ENCODE measurements at places on chromosomes 7 and 10.

GRCh38 chr7:84722086-84722485, 464.8 kb downstream of the SEMA3D start:
- DNase-seq, result no peak

DNA sequence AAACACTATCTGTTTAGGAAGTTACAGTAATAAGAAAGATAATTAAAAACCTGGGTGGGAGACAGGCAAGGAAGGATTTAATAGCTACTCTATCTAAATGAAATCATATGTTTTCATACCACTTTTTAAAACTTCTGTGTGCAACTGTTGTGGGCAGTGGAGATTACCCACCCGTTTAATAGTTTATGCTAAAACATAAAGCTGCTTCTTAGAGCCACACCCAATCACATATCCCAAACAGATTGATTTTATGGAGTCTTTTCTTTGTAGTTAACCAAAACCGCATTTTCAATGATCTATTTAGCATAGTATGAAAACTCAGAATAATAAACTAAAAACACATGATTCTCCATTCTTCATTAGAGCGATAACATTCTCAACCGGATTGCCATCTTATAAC, 304.1 kb downstream of the AGMO start:
- no peak for DNase-seq

GRCh38 chr7:74199551-74200355, 10.1 kb upstream of the LAT2 start:
- DNase-seq, result no peak

DNA sequence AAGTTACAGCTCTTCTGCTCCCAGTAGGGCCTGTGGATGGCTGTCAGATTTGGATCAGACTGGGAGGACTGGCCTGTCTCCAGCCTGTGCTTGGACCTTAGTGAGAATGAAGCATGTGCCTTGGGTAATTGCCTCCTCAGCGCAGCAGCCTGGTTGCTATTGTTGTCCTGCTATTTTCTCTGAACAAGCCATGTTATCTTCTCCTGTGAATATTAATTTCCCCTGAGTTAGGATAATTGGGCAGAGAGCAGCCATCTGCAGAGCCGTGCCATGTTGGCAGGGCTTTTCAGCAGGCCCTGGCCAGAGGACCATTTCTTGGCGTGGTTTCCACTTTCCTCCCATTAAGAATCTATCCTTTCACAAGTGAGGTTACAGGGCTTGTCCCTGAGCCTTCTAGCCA, 497.3 kb downstream of the SORCS3 start:
- DNase-seq, result no peak

- DNase-seq, result no peak
Measured at GRCh38 chr7:101598986-101599771, 29.9 kb downstream of the MYL10 start.

DNA sequence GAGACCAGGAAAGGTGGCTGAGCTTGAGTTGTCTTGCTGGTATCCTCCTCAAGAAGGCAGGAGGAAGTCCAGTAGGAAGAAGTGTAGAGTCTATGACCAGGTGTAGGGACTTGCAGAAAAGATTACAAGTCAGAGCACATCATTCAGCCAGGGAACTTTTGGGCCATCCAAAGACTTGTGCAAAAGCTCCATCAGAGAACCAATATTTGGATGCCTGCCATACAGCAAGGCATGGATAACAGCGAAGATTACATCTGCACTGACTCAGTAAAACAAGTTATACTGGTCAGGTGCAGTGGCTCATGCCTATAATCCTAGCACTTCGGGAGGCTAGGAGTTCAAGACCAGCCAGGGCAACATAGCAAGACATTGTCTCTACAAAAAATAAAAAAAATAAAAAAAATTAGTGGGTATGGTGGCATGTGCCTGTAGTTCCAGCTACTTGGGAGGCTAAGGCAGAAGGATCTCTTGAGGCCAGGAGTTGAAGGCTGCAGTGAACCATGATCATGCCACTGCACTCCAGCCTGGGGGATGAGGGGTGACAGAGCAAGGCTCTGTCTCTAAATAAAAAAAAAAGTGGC, 13.2 kb upstream of the NMT2 start:
- DNase-seq, result no peak

DNA sequence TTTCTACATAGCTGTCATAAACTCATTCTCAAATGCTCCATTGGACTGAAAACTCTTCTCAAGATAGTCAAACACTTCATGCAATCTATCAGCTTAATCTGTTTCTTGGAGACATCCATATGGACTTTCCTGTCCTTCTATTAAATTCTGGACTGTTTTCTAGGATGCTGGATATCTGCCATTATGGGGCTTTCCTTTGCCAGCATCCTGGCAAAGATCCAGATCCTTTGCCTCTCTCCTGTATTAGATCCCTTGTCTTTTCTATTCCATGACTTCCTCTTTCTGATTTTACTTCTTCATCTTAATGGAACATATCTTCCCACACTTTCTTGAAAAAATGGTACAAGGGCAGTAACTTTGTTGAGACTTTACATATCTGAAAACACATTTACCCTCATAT, 35.9 kb upstream of the SKAP2 start:
- no peak for DNase-seq

GRCh38 chr10:5574642-5575131, 49.9 kb downstream of the CALML3 start:
- DNase-seq, result no peak

DNA sequence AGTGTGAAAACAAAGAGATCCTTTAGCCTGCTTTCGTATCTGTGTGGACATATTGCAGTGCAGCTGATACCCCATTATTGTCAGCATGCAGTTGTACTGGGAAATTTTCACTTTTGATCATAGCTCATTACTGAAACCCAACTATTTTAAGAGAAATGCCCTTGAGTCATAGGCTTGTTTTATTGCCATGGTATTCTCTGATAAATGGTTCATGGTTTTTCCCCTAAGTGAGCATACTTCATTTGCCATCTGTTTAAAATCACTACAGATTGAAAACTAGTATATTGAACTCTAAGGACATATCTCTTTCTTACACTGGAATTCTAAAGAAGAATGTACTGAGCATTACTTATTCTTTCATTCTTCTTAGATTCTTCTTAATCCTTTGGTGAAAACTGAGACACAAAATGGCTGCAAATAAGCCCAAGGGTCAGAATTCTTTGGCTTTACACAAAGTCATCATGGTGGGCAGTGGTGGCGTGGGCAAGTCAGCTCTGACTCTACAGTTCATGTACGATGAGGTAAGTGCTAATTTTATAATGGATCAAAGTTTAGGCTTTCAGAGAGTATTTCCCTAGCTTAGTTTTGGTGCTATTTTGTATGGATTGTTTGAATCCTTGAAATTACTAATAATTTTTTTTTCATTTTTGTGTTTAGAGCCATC, 63.0 kb downstream of the RALA start:
- DNase-seq, result no peak

DNA sequence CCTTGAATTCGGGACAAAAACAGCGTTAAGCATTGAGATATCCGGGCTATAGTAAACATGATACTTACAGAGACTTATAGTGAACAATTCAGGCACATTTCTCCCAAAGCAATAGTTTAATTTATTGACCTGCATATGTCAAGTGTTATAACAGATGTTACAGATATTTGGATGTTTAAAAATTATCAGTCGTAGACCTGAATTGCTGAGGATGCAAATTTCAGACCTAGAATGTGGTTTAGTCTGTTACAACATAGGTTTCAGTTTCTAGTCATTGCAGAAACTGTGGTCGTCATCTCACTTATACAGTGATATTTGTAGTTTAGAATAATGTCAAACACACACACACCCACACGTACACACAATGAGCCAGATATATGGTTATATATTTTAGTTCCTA, 85.2 kb downstream of the VTI1A start:
- DNase-seq, result no peak

DNA sequence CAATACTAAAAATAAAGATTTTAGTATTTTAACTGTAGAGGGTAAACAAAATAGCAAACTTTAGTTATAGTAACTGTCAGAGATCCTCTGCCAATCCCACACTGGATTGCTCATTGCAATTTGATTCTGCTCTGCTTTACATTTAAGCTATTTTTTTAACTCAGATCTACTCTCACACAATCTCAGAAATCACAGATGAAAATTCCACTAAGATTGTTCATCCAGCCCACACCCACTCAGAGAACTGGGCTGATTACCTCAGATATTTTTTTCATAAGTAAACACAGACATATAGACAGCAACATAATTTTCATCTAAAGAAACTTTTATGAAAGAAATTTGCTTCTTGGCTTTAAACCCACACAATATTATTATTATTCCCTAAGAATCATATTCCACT, 7.0 kb downstream of the OSBPL3 start:
- DNase-seq, result no peak
